ENCODE measurements at places on chromosomes 11 and 22.

- DNase-seq, result peak; percentile 31
These were observed 33.4 kb upstream of the API5 start for GRCh38 chr11:43278193-43278956.

- DNase-seq, result no peak
These were observed 31.2 kb downstream of the C22orf42 start for GRCh38 chr22:32127904-32128303.

- DNase-seq, result no peak
These were observed 52.5 kb upstream of the NNMT start for GRCh38 chr11:114243461-114244372.

DNA sequence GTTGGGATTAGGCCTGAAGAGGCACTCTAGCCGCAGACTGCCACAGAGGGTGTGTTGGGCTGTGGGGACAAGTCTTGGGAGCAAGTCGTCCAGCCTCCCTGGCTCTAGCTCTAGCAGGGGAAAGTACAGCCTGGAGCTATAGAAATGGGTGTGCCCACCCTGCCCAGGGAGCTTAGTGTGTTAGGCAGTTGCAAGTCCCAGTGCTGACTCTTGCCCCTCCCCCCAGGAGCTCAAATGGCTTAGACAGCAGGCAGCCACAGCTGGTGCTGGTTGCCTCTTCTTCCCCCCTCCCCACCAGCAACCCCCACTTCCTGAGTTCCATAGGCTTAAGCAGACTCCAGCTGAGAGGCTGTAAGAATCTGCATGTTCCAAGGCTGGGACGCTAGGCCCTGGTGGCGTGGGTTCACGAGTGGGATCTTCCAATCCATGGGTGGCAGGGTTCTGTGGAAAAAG lies 61.2 kb downstream of the GUCY1A2 start:
- no peak for DNase-seq

DNA sequence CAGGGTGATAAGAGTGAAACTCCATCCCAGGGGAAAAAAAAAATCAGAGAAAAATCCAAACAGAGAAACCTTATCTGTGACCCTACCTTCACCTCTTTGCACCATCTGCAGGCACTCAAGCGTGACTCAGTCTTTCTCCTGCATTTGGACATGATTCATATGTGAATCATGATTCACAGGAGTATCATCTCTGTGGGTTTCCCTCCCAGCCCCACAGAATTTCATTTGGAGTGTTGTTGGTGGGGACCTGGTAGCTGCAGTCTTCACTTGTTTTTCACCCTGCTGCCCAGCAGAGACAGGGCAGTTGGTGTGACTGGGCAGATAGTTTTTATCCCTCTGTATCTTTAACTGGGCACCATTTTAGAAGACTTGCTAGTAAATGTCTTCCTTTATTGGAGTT lies 75.7 kb downstream of the DEPDC5 start:
- peak; percentile 96 for DNase-seq

DNA sequence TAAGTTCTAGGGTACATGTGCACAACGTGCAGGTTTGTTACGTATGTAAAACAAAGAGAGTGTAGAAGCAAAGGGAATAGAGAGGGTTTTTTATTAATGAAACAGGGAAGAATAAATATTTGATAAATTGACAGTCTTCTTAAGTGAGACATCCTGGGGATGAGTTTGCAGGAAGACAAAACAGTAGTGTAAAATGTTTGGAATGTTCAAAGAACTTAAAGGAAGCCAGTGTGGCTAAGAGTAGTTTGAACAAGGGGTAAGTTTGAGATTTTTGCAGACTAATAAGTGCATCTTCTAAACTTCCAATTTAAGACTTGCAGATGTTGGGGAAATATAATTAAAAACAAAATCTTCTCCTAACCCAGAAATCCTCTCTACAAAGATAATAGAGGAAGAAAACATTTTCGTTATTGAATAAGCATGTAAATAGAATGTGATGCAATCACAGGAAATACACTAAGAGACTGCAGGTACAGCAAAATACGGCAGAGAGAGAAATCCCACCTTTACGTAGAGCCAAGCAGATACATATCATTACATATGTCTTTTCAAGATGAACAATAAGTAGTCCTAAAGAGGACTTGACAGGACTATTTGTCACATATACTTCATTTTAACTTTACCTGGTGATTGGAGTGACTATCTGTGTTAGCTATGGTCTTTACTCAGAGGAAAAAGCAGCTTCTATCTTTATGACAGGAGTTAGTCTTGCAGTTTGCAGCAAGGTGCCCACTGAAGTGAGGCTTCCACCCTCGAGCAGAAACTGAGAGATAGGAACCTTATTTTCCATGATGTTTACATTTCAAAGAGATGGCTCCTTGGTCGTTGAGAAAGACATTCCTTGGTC lies 402.1 kb downstream of the CNTN5 start:
- DNase-seq, result peak; percentile 7

DNA sequence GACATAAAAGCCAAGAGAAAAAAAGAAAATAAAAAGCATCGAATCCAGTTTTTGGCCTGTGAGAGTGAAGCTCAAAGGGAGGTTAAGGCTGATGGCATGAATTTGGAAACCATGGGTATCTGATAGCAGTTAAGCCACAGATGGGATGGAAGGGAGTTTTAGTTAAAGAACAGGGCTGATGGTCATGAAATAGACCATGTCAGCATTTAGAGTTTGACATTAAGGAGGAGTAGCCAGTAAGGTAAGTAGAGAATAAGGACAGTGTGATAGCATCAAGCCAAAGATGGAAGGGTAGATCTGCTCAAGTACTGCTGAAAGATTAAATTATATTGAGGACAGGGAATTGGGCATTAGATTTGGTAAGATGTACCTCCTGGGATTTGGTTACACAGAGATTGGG lies 826.5 kb downstream of the NTM start:
- no peak for DNase-seq

DNA sequence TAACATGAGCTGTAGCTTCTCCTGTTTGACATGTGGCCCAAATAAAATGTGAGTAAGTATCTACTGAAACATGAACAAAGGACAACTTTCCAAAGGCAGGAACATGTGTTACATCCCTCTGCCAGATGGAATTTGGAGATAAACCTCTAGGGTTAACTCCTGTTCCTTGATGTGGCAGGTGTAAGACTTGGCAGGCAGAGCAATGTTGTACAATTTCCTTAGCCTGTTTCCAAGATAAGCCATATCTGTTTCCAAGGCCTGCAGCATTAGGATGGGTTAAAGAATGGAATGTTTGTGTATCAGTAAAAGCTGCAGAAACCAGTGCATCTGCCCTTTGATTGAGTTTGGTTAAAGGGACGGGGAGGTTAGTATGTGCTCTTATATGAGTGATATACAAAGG lies 8.8 kb upstream of the DNAJB13 start:
- DNase-seq, result no peak

GRCh38 chr22:49788504-49788903 lies 39.2 kb downstream of the BRD1 start:
- DNase-seq, result no peak

GRCh38 chr22:19717181-19717580 lies 2.9 kb downstream of the SEPTIN5 start:
- no peak for DNase-seq

DNA sequence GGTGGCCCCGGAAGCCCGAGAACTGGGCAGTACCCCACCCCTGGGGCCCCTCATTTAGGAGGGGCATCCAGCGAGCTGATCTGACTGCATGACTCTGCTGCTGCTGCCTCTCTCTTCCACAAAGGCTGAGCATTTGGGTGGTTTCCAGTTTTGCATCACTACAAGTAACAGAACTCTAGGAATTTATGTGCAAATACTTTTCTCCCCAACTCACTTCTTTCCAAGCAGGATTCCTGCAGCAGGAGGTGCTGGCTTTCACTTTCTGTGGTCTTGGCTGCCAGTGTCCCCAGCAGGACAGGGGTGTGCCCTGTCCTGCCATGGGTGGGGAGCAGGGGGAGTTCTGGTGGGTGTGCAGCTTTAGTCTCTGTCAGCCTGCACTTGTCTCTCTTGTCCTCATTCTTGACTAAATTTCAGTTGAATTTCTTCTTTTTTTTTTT lies 21.2 kb downstream of the UPB1 start:
- peak; percentile 92 for DNase-seq

DNA sequence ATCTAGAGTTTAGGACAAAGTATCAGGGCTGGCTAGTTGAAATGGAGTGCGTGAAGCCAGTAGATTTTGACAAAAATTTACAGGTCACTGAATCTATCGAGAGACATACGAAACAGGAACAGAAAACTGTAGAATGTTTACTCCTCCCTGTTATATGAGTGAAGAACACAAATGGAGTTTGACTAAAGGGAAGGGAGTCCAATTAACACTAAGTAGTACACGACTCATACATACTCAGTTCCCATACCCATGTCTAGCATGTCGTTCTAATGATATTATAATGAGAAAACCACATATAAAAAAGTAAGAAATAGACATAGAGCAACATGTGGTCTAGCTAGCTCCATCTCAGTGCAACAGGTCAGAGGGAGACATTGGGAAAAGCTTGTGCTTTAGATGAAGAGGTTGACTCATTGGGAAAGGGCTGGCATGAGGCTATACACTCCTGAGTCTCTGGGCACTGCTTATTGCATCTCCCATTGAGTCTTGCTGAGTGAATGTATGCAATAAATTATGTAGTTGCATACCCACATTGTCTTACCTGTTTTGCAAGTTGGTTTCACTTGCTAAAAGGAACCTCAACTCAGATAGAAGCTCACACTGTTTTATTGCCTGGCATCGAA lies 43.5 kb downstream of the CD44 start:
- DNase-seq, result no peak

DNA sequence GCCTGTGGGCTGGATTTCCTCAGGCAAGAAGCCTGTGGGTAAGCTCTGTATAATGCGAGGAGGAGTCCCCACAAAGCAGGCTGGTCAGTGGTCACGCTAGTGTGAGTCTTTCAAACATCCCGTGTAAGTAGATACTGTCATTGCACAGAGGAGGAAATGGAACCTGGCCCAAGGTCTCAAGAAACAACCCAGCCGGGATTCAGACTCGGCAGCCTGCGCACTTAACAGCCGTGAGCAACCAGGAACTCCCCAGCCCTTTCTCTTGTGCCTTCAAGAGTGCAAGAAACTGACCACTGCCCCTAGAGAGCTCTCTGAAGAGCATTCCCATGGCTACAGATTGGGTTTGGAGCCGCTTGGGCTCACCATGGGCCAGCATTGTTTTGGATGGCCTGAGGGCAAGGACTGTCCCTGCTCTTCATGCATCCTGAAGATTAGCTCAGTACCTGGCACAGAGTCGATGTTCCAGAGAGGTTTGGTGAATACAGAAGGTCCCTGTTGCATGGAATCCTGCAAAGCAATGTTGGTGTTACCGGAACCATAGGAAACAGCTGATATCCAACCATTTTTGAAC lies 6.0 kb downstream of the MPST start:
- DNase-seq, result no peak

- DNase-seq, result no peak
These were observed 35.2 kb upstream of the CCDC89 start for GRCh38 chr11:85721191-85721590.

DNA sequence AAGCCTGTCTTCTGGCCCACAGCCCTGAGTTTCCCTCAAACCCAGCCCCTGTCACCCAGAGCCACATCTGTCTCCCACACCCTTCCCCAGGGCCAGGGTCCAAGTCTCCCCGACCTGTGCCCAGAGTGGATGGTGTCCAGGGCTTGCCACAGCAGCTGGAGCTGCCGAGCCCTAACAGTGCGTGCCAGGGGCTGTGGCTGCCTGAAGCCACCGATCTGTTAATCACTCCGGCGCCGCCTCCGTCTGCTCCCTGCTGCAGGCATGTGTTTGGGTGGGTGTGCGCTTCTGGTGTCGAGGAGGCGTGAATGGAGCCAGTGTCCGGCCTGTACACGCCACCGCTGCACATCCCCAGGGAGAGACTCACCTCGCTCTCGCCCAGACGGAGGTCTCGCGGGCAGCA lies 26.1 kb downstream of the SHISAL1 start:
- DNase-seq, result no peak

DNA sequence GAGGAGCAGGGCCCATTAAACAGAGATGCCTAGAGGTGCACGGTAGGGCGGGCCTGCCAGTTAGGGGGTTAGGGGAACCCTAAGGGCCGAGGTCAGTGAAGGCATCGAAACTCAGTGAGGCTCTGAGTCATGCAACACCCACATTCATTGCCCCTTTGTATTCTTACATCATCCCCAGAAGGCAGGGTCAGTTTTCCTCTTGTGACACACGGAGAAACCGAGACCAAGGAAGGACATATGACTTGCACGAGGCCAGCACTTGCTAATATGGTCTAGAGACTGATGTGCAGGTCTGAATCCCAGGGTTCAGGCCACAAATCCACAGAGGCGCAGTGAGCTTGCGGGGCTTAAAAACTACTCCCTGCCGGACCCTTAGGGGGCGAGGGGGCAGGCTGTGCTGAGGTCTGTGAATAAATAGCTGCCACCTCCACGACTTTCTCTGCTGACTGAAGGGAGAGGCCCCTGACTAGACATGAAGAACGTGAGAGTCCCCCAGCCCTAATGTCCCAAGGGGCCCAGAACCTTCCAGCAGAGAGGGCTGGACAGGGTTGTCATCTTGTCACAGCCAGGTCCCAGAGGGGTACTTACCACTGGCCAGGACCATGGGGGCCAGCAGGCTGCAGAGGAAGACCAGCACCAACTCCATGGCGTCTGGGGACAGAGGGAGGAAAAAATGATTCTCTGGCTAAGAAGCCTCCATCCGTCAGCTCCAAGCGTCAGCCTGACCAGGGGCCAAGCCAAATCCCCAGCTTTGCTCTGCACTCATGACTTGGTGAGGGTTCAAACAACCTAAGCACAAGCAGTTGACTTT lies 17.8 kb upstream of the FXYD2 start:
- no peak for DNase-seq

DNA sequence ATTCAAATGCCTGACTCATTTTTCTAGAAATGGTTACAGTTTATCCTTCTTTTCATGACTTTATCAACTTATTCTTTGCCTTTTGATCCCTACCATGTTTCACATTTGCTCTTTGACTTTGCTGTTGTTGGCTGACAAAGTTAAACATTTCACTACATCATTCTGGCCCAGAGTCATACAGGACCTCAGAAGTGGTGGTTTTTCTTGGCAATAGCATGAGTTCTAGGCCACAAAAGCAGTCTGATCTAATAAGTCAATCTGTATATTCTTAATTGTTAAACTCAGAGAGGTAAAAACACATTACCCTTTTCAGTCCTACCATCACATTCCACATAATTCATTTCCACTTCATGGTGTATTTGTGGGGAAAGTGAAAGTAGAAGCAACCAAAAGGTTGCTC lies 763.2 kb upstream of the TENM4 start:
- DNase-seq, result no peak

DNA sequence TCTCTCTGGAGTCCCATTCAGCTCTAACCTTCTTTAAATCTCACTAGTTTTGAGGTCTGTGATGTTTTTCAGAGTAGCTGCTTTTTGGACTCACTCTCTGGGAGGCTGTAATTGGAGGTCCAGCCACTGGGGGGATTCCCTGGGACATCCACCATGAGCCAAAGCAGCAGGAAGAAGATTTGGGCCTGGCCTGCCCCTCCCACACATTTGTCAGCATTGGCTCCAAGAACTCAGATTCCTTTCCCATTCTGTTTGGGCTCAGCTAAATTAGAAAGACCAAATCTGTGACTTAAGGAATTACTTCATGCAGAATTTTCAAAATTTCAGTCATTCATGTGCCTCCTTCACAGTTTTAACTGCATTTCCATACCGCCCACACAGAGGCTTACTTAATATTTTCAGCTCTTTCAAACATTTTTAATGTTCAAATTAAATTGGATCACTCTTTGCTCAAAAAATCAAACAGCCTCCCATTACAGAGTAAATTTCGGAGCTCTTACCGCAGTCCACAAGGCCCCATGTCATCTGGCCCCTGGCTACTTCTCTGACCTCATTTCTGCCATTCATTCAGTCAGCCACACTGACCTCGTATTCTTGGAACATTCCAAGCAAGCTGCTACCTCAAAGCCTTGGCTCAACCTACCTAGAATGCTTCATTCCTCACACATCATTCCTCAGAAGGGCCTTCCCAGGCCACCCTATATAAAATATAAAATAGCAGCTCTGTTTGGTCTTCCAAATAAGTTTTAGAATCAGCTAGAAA lies 54.5 kb upstream of the RRAS2 start:
- DNase-seq, result peak; percentile 87

All from EL (cell line).